ENCODE measurements at places on chromosomes 1 and 21. TPM values are rescaled to one million over a fixed set of nuclear protein-coding genes. Genes with fewer than 3 reads are reported as not detected.

Gene PLA2G2D
- not detected for total RNA-seq

Gene AADACL3
- total RNA-seq, result not detected

GRCh38 chr1:33626801-33627200 lies 154.4 kb downstream of the ZSCAN20 start:
- H3K27ac ChIP-seq, result no peak overlapping the region
- H3K4me1 ChIP-seq, result no peaks in the 10 kb centered on the region
- DNase-seq, result no peak
- H3K27me3 ChIP-seq, result no peaks in the 10 kb centered on the region
- no peak overlapping the region for H3K4me3 ChIP-seq

GRCh38 chr1:246798107-246798506 lies 73.9 kb downstream of the SCCPDH start:
- DNase-seq, result no peak
- no peaks in the 10 kb centered on the region for H3K27me3 ChIP-seq
- H3K4me3 ChIP-seq, result no peak overlapping the region
- H3K4me1 ChIP-seq, result no peaks in the 10 kb centered on the region

DNA sequence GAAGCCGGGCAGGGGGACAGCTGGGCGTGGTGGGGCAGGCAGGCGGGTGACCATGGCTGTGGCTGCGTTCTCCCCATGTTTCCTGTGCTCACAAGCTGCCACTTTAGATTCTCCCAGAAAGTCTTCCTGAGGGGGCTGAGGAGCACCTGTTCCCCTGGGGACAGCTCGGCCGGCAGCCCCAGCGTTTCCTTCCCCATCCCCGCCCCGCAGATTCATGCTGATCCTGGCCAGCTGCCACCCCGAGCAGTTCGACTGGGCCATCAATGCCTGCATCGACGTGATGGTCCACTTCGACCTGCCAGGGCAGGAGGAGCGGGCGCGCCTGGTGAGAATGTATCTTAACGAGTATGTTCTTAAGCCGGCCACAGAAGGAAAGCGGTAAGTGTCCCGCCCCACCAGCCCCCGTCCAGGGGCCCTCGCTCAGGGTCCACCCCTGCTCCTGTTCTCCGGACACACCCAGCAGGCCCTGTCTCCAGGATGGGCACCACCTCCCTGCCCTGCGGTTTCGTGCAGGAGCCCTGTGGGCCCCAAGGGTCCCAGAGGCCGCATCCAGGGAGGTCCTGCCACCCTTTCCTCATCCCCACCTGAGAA lies 10.9 kb upstream of the ATAD3B start:
- no peak for DNase-seq
- H3K27me3 ChIP-seq, result no peaks in the 10 kb centered on the region
- no peak overlapping the region for H3K4me3 ChIP-seq
- H3K27ac ChIP-seq, result no peak overlapping the region
- no peaks in the 10 kb centered on the region for H3K36me3 ChIP-seq

- DNase-seq, result peak; percentile 76
- H3K27ac ChIP-seq, result peak overlapping the region; percentile 90
- H3K4me3 ChIP-seq, result no peak overlapping the region
- no peaks in the 10 kb centered on the region for H3K27me3 ChIP-seq
- no peaks in the 10 kb centered on the region for H3K36me3 ChIP-seq
Measured at GRCh38 chr1:212234431-212235395, 50.5 kb upstream of the PPP2R5A start.

All from thyroid gland (tissue), 4 donors.